ENCODE measurements at places on chromosomes 1 and 21. TPM values are rescaled to one million over a fixed set of nuclear protein-coding genes. Genes with fewer than 3 reads are reported as not detected.

Gene SH2D1B
- not detected for total RNA-seq

Gene HSD3B1
- not detected for total RNA-seq

Gene ADAM30
- total RNA-seq: not detected

Gene SLC2A5
- total RNA-seq: 0.11 TPM

Gene GABPA
- 17.4 TPM for total RNA-seq

Gene LUZP1
- 13.2 TPM for total RNA-seq

Gene C1orf87
- total RNA-seq: not detected

Gene SIM2
- total RNA-seq: 0.50 TPM

Gene C8B
- total RNA-seq: not detected

Gene COP1
- total RNA-seq: 28.0 TPM

Gene KRTAP13-2
- total RNA-seq: not detected

Gene GSTM5
- not detected for total RNA-seq

Gene MFAP2
- total RNA-seq: 1.4 TPM

Gene PGLYRP3
- total RNA-seq: not detected

Gene PLD5
- total RNA-seq: not detected

Gene DCDC2B
- not detected for total RNA-seq

Gene NSUN4
- 8.7 TPM for total RNA-seq

Gene ADCY10
- not detected for total RNA-seq

Gene DRAXIN
- total RNA-seq: 0.03 TPM

Gene VTCN1
- 0.40 TPM for total RNA-seq

Gene IL12RB2
- total RNA-seq: 28.6 TPM

Gene PLXNA2
- total RNA-seq: 0.53 TPM

Gene ZNF436
- total RNA-seq: 8.5 TPM

Gene HOOK1
- not detected for total RNA-seq

Gene C8A
- not detected for total RNA-seq

Gene ZNF695
- 0.08 TPM for total RNA-seq

Gene TEDDM1
- total RNA-seq: not detected

Gene KCNJ9
- not detected for total RNA-seq

Gene SLAMF9
- total RNA-seq: 17.9 TPM

Gene PAPPA2
- total RNA-seq: 2.0 TPM

Gene CDCP2
- not detected for total RNA-seq

Gene RCOR3
- 9.2 TPM for total RNA-seq

Gene HPDL
- total RNA-seq: not detected

Measured in SK-MEL-5 (cell line).